ENCODE measurements at places on chromosomes 4 and X.

GRCh38 chrX:134676436-134676835 lies 18.2 kb upstream of the PLAC1 start:
- no peak overlapping the region for H3K4me3 ChIP-seq
- no peaks in the 10 kb centered on the region for H3K4me1 ChIP-seq
- H3K36me3 ChIP-seq, result no peaks in the 10 kb centered on the region
- no peaks in the 10 kb centered on the region for H3K27me3 ChIP-seq
- no peak overlapping the region for H3K27ac ChIP-seq

- no peak overlapping the region for H3K27ac ChIP-seq
- no peaks in the 10 kb centered on the region for H3K36me3 ChIP-seq
- no peaks in the 10 kb centered on the region for H3K27me3 ChIP-seq
- no peaks in the 10 kb centered on the region for H3K4me1 ChIP-seq
Observed at GRCh38 chr4:70980196-70980595, 13.3 kb upstream of the DCK start.

DNA sequence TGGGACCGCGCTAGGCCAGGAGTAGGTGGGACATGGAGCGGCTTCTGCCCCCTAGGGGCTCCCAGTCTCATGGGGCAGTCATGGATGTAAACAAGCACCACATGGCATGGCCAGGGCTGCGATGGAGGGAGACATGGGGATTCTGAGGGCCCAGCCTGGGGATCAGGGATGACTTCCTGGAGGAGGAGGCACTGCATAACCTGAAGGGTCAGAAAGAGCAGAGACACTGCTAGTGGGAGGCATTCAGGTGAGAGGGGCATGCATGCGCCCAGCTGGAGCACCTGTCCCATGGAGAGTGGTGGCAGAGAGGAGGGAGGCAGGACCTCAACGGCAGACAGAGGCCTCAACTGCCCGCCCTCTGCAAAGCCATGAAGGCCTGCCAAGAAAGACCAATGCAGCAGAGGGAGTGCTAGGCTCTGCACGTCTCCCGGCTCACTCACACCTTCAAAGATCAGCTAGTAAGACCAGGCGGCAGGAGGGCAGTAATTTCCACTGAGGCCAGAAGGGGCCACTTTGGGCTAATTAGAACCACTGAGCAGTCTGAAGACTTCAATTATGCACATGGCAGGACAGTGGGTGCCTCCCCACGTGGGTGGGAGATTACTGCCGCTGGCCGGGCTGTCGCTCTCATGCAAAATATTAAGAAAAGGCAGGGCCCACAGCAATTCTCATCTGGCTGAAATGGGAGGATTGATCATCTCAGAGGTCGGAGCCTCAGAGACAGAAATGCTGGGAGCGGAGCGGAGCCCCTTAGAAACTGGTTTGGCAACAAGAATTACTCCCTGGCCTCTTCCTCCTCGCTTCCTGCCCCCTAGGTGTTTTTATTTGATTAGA lies 69.6 kb downstream of the PPP2R2C start:
- peaks cover 52% of the 10 kb centered on the region for H3K27me3 ChIP-seq
- no peak for DNase-seq
- no peak overlapping the region for H3K27ac ChIP-seq
- H3K4me1 ChIP-seq, result no peaks in the 10 kb centered on the region

DNA sequence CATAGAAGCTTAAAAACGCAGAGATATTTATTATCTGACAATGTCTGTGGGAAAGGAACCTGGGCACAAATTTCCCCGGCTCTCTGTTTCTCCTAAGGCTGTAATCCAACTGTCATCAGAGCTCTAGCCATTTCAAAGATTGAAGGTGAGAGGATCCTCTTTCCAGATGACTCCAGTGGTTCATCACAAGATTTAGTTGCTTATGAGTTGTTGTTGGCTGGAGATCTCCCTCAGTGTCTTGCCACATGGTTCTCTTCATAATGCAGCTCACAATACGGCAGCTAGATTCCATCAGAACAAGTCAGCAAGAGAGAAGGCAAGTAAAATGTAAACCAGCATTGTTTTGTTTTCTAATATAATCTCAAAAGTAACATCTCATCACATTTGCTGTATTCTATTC lies 369.4 kb downstream of the GASK1B start:
- H3K4me3 ChIP-seq, result no peak overlapping the region
- no peaks in the 10 kb centered on the region for H3K36me3 ChIP-seq
- H3K27ac ChIP-seq, result peak overlapping the region; percentile 23
- no peak for DNase-seq

DNA sequence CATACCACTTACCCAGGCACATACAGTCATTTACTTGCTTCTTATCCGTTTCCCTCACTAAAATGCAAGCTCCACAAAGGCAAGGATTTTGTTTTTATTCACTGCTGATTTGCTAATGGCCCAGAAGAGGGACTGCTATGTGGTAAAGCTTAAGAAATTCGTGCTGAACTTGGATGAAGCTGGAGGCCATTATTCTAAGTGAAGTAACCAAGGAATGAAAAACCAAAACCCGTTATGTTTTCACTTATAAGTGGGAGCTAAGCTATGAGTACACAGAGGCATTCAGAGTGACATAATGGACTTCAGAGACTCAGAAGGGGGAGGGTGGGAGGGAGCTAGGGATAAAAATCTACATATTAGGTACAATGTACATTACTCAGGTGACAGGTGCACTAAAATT lies 47.2 kb downstream of the RAB33B start:
- DNase-seq, result no peak
- H3K4me1 ChIP-seq, result no peaks in the 10 kb centered on the region
- no peaks in the 10 kb centered on the region for H3K27me3 ChIP-seq
- no peak overlapping the region for H3K4me3 ChIP-seq
- H3K36me3 ChIP-seq, result no peaks in the 10 kb centered on the region

GRCh38 chr4:124636788-124637187 lies 75.7 kb downstream of the ANKRD50 start:
- H3K27me3 ChIP-seq, result no peaks in the 10 kb centered on the region
- no peaks in the 10 kb centered on the region for H3K36me3 ChIP-seq
- no peak overlapping the region for H3K4me3 ChIP-seq
- no peak overlapping the region for H3K27ac ChIP-seq

DNA sequence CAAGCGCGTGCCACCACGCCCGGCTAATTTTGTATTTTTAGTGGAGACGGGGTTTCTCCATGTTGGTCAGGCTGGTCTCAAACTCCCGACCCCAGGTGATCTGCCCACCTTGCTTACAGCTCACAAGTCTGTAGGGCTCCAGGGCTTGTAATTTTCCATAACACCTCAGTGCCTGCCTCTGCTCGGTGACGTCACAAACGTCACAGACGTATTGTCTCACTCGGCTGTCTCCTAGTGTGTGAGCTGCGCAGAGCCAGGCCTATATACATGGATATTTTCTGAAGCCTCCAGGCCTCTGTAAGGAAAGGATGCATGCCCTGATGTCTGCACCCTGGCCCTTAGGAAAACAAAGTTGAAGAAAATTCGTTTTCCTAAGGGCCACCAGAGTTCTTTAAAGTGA lies 8.6 kb upstream of the NKRF start:
- no peaks in the 10 kb centered on the region for H3K4me1 ChIP-seq
- DNase-seq, result no peak
- H3K36me3 ChIP-seq, result no peaks in the 10 kb centered on the region
- H3K27me3 ChIP-seq, result no peaks in the 10 kb centered on the region

DNA sequence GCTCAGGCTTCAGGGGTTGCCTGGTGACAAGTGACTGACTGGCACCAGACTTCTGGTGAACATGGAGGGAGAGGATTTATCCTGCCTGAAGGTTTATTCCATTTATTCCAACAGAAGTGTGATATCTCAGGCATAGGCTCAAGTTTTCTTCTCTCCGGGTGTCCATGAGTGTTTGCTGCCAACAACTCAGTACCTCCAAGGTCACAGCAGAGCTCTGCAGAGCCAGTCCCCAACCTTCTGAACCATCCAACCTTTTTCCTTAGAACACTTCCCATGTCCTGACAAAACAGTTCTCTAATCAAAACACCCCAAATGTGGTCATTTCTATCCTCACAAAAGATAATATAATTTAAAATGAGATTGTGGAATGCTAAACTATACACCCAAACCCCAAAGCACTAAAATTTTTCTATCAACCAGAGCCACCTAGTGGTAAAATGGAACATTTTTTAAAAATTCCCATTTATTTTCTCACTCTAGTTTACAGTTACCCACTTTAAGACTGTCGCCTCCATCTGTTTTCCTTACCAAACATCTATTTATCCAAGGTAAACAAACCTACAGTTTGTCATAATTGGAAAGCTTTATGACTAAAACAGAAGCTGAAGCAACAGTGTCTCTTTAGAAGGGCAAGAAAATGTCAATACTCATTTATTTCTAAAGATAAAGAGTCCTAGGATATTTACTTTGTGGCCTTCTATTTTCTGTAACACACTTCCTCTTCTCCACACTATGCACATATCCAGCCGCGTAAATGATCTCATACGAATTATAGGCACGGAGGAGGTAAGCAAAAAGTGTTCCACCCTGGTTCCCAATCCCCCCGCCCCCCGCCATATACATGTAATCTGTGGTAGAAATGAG lies 39.5 kb downstream of the TMEM154 start:
- no peak overlapping the region for H3K4me3 ChIP-seq
- H3K36me3 ChIP-seq, result no peaks in the 10 kb centered on the region
- H3K4me1 ChIP-seq, result peaks cover 11% of the 10 kb centered on the region
- no peak for DNase-seq
- H3K27ac ChIP-seq, result no peak overlapping the region

DNA sequence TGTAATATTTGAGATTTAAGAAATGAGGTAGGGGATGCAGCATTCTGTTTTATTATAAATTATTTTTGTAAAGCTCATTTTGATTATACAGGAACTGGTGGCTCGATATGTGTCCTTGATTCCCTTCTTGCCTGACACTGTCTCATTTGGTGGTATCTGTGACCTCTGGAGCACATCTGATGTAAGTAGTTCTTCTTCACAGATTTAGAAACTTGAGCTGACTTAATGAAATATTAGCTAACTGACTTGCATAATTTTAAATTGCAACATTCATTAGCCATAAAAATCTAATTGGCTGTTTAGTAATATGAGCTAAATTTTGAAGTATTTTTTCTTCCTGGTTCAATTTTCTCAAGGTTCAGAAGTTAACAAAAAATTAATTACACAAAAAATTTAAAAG lies 69.1 kb downstream of the FBXL5 start:
- no peaks in the 10 kb centered on the region for H3K4me1 ChIP-seq
- no peak for DNase-seq
- H3K27ac ChIP-seq, result no peak overlapping the region
- no peaks in the 10 kb centered on the region for H3K27me3 ChIP-seq

- peak overlapping the region; percentile 75 for H3K4me3 ChIP-seq
- peaks cover 4% of the 10 kb centered on the region for H3K4me1 ChIP-seq
- DNase-seq, result peak; percentile 29
- no peaks in the 10 kb centered on the region for H3K27me3 ChIP-seq
Observed at GRCh38 chrX:154436374-154436982, 476 bp upstream of the GDI1 start.

DNA sequence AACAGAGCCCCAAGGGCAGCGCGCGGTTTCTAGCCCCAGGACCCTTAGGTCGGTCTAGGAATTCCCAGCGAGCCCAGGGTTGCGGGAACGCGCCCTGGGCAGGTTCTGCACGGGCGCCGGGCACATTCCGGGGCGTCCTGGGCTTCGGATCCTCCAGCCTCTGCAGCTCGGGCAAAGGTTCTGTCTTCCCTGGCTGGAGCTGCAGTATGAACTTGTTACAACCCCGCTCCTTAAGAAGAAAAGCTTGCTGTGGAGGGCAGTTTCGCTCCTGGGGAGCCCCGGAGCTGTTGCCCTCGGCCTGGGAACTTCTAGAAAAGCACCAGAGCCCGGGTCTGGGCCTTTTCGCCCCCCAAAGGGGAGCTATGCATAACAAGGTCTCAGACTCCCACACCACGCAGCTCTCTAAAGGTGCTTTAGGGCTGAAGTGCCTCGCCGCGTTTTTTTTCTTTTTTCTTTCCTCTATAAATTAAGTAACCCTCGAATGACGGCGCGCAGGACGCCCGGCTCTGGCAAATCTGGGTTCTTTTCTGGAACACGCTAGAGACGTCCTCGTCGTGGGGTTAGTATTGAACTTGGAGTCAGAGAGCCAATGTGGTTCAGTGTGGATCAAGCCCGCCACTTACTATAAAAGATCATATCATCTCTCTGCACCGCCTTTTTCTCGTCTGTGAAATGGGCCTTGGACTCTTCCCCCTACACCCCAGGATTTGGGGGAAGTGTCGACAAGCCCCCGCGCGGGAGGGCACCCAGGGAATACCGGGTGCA lies 5.7 kb downstream of the MSX1 start:
- no peak for DNase-seq
- H3K4me3 ChIP-seq, result no peak overlapping the region
- no peaks in the 10 kb centered on the region for H3K36me3 ChIP-seq
- peaks cover 100% of the 10 kb centered on the region for H3K27me3 ChIP-seq
- no peak overlapping the region for H3K27ac ChIP-seq

DNA sequence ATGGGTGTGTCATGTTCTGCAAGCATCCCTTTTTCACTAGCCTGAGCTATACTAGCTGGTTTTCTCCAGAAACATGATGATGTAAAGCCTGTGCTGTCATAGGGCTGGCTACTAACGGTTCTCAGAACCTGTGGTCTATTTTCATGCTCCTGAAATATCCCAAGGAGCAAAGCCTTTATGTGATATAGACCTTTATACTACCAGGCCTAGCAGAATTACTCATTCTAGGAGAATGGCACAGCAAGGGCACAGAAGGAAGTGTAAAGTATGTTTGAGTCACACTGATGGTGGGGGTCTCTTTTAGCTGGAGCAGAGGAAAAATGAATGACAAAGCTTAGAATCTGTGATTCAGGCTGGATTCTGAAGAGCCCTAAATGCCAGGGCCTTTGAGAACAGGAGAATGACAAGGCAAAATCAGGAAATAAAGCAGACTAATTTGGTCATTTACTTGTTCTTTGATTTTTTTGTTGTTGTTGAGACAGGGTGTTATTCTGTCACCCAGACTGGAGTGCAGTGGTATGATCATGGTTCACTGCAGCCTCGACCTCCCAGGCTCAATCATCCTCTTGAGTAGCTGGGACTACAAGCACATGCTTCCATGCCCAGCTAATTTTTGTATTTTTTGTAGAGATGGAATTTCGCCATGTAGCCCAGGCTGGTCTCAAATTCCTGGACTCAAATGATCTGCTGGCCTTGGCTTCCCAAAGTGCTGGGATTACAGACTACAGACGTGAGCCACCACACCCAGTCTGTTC lies 11.8 kb downstream of the TCEAL1 start:
- no peak overlapping the region for H3K27ac ChIP-seq
- no peaks in the 10 kb centered on the region for H3K4me1 ChIP-seq
- H3K27me3 ChIP-seq, result no peaks in the 10 kb centered on the region

DNA sequence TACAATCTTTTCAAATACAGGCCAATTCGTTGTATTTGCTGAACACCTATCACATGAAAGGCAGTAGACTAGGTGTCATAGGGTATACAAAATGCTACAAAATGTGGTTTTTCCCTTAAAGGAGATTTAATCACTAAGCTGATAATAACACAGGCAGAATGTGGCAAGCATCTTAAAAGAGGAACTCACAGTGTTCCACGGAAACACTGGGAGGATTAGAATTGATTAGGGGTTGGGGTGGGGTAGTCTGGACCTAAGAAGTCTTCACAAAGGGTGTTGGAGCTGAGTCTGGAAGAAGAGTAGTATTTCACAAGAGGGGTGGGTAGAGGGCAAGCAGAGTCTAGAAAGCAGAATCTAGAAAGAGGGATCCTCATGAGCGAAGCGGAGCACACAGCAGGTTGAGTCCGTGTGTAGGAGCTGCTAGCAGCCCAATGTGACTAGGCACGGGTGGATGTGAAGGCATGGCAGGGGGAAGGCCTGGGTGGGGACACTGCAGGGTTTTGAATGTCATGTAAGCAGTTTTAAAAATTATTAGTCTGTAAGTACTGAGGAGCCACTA lies 123.6 kb downstream of the MGST2 start:
- no peaks in the 10 kb centered on the region for H3K4me1 ChIP-seq
- DNase-seq, result no peak
- no peaks in the 10 kb centered on the region for H3K36me3 ChIP-seq
- H3K27ac ChIP-seq, result no peak overlapping the region
- no peak overlapping the region for H3K4me3 ChIP-seq

GRCh38 chr4:105936901-105937300 lies 41.6 kb downstream of the NPNT start:
- no peak for DNase-seq
- no peaks in the 10 kb centered on the region for H3K27me3 ChIP-seq
- no peak overlapping the region for H3K4me3 ChIP-seq
- H3K36me3 ChIP-seq, result no peaks in the 10 kb centered on the region
- no peak overlapping the region for H3K27ac ChIP-seq
